Kidney (tissue), 22 donors: ENCODE measurements at places on chromosomes 6 and 20. TPM values are rescaled to one million over a fixed set of nuclear protein-coding genes. Genes with fewer than 3 reads are reported as not detected.
A peak's percentile ranks its signal among the peaks of the same experiment; 100 is the strongest.

HLA-DPB1 gene
- total RNA-seq, result 181 TPM

DNMT3B gene
- 2.9 TPM for total RNA-seq

KLC4 gene
- 33.7 TPM for total RNA-seq

LPA gene
- total RNA-seq, result not detected

SLC35D3 gene
- not detected for total RNA-seq

FKBP1C gene
- 0.25 TPM for total RNA-seq

MUC22 gene
- not detected for total RNA-seq

SCUBE3 gene
- total RNA-seq, result 4.5 TPM

GMPR gene
- 51.4 TPM for total RNA-seq

RBPJL gene
- total RNA-seq, result not detected

DNA sequence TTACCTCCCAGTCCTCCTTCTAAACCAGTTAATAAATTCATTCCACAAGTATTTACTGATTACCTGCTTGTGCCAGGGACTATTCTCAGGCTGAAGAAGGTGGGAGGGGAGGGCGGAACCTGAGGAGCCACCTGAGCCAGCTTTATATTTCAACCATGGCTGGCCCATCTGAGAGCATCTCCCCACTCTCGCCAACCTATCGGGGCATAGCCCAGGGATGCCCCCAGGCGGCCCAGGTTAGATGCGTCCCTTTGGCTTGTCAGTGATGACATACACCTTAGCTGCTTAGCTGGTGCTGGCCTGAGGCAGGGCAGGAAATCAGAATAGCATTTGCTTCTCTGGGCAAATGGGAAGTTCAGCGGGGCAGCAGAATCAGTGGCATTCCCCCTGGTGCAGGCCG, 4.9 kb upstream of the AAR2 start:
- H3K36me3 ChIP-seq, result no peaks in the 10 kb centered on the region
- H3K27ac ChIP-seq, result no peak overlapping the region
- DNase-seq, result no peak
- peaks cover 5% of the 10 kb centered on the region for H3K4me1 ChIP-seq
- no peak overlapping the region for H3K4me3 ChIP-seq

DNA sequence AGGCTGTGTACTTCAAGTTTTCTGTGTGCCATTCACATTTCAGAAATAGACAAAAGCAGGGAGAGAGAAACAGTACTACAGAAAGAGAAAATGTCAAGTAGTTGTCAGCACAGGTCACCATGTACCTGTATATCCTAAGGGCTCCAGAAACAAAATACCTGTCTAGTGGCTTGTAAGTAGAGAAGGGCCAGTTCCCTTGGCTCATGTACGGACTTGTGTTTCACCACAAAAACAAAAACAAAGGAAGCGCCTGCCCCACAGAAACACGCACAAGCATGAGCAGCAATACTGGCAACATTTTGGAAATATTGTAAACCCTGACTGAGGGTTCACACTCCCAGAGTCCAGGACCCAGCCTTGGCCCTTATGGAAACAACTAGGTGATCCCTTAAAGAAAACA, 44.3 kb downstream of the CNKSR3 start:
- no peak overlapping the region for H3K4me3 ChIP-seq
- no peaks in the 10 kb centered on the region for H3K4me1 ChIP-seq
- H3K27ac ChIP-seq, result no peak overlapping the region
- H3K27me3 ChIP-seq, result no peaks in the 10 kb centered on the region
- H3K36me3 ChIP-seq, result peaks cover 2% of the 10 kb centered on the region

DNA sequence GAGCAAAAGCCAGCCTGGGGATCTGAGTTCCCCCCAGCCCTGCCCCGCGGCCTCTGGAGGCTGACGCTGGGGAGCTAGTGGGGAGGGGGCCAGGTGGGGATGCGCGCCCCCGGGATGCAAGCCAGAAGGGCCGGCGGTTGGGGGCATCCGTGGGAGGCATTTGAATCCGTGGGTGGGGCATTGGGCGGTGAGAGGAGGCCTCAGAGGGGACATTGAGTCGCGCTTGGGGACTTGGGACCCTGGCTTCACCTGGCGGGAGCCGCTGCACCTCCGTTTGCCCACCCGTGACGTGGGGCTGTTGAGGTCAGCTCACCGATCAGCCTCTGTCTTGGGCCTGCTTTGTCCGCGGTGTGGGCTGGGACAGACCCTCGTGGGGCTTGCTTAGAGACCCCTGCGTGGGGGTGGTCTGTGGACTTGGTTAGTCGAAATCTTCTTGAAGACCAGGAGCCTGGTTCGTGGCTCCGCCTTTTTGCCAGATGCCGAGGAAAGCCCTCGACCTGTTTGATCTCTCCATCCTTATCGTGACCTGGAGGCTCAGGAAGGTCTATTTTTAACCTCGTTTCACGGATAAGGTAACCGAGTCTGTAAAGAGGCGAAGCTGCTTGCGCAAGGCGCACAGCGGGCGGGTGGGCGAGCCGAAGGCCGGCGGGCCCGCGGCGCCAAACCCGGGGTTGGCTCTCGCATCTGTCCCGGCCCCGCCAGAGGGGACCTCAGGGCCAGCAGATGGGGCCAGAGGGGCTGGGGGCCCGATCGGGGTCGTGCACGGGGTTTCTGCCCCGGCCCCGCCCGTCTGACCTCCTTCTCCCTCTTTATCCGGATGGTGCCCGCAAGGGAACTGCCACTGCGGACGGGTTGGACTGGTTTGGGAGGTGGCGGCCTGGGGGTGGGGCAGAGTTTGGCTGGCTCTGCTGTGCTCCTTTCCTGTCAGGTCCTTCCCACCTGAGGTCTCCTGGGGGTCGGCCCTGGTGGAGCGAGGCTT, 8.3 kb downstream of the FAM110A start:
- H3K27me3 ChIP-seq, result no peaks in the 10 kb centered on the region
- peak overlapping the region; percentile 7 for H3K4me3 ChIP-seq
- H3K36me3 ChIP-seq, result no peaks in the 10 kb centered on the region
- no peak overlapping the region for H3K27ac ChIP-seq
- peaks cover 8% of the 10 kb centered on the region for H3K4me1 ChIP-seq

- H3K27ac ChIP-seq, result no peak overlapping the region
- DNase-seq, result no peak
- no peaks in the 10 kb centered on the region for H3K36me3 ChIP-seq
Observed at GRCh38 chr6:106451439-106451838, 90.9 kb downstream of the CRYBG1 start.

DNA sequence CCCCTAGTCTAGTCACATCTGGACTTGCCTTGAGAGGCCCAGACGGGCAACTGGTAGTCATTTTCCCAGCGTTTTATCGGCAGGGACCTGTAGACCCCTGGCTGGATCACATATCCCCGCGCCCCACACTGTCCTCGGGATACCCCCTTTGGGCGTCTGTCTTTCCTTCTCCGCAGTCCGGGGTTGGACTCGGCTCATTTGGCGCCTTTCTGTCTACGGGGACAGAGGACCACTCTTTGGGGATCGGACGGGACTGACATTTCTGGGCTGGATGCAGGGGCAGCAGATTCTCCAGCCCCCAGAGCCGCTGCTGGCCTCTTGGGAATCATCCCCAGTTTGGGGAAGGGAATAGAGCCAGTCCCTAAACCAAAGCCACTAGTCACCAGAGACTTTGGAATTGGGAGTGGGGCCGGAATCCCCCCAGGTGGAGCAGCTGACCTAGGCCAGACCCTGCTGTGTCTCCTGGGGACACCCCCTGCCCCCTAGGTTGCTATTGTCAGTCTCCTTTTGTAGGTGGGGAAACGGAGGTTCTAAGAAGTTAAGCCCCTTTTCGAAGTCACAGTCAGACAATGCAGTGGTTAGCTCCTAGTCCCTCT, 734 bp downstream of the FAM110A start:
- DNase-seq, result no peak
- H3K4me3 ChIP-seq, result peak overlapping the region; percentile 35
- H3K27me3 ChIP-seq, result no peaks in the 10 kb centered on the region
- peak overlapping the region; percentile 85 for H3K27ac ChIP-seq

DNA sequence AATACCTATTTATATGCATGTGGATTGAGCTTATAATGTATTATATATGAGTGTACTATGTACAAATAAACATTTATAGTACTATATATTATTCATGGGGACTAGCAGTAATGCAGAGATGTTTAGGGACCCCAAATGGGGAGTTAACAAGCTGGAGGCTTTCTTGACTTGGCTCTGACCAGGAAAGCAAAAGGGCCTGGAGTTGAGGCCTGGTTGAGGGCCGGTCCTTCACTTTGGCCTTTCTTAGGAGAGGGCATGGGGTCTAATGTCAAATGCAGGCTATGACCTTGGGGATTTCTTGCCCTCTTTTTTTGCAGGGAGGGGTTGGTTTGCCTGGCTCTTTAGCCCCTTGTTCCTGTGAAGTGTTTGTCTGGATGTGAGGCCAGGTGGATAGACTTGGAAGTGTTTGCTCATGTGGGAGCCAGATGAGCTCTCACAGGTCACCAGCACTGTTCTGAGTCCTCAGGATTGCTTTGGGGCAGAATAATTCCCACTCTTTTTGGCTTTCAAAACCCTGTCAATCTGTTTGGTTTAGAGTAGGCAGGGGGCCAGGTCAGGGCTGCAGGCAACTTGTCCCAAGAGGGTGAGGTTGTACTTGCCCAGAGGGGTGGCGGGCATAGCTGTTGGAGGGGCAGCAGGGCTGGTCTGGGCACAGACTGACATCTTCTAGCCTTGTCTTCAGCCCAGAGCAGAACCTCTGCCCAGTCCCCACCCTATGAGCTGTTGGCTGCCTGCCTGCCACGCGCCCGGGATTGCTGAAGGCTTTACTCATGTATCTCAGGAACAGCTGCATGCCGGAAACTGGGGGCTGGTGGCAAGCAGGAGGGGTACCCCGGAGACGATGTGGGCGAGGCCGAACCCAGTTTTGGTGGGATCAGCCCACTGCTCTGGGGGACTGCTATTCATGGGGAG, 14.6 kb downstream of the TJAP1 start:
- no peak for DNase-seq
- H3K36me3 ChIP-seq, result no peaks in the 10 kb centered on the region
- no peak overlapping the region for H3K4me3 ChIP-seq
- H3K4me1 ChIP-seq, result peaks cover 12% of the 10 kb centered on the region
- H3K27ac ChIP-seq, result no peak overlapping the region

GRCh38 chr6:73006146-73006545, 219.2 kb downstream of the KHDC1L start:
- no peak overlapping the region for H3K27ac ChIP-seq
- H3K27me3 ChIP-seq, result no peaks in the 10 kb centered on the region
- no peaks in the 10 kb centered on the region for H3K36me3 ChIP-seq
- no peak for DNase-seq

- H3K27me3 ChIP-seq, result no peaks in the 10 kb centered on the region
- H3K4me3 ChIP-seq, result no peak overlapping the region
- no peak for DNase-seq
- H3K27ac ChIP-seq, result no peak overlapping the region
Observed at GRCh38 chr6:21955053-21955595, 341.7 kb downstream of the PRL start.

GRCh38 chr6:30682143-30683117, 4.0 kb downstream of the PPP1R18 start:
- H3K4me1 ChIP-seq, result peaks cover 7% of the 10 kb centered on the region
- H3K27me3 ChIP-seq, result no peaks in the 10 kb centered on the region
- H3K4me3 ChIP-seq, result peak overlapping the region; percentile 77
- H3K36me3 ChIP-seq, result no peaks in the 10 kb centered on the region
- peak overlapping the region; percentile 79 for H3K27ac ChIP-seq

- no peaks in the 10 kb centered on the region for H3K27me3 ChIP-seq
- H3K27ac ChIP-seq, result no peak overlapping the region
- no peaks in the 10 kb centered on the region for H3K36me3 ChIP-seq
- H3K4me1 ChIP-seq, result no peaks in the 10 kb centered on the region
- no peak for DNase-seq
Observed at GRCh38 chr6:110140650-110141049, 38.8 kb downstream of the WASF1 start.

- no peak overlapping the region for H3K27ac ChIP-seq
- no peaks in the 10 kb centered on the region for H3K4me1 ChIP-seq
- no peaks in the 10 kb centered on the region for H3K36me3 ChIP-seq
- no peaks in the 10 kb centered on the region for H3K27me3 ChIP-seq
- DNase-seq, result no peak
- no peak overlapping the region for H3K4me3 ChIP-seq
Observed at GRCh38 chr6:134429861-134430380, 112.0 kb upstream of the SGK1 start.

DNA sequence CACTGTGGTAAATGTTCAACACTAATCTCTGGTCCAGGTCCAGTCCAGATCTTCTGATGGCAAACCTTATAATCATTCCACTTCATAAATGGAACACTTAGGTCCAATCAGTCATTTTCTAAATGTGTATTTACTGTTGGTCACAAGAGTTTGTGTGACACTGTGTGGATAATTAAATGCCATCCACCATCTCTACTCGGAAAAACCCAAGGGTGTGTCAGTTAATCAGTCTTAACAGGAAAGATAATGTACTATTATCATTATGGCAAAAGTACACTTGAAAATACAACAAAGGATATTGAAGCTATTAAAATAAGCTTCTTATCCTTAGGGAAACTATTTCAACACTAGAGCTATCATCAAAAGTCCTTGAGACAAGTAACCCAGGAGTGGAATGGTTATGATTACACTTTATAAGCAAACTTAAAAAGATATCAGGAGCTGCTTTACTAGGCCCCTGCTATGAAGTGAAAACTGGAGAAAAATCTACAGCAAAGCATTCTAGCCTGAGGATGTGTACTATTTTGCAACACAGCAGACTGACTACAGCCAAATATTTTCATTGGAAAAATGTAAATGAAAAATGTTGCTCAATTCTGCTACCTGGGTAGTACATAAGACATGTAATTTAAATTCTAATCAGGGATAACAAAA, 227.9 kb downstream of the LAMA2 start:
- H3K36me3 ChIP-seq, result no peaks in the 10 kb centered on the region
- H3K4me3 ChIP-seq, result no peak overlapping the region
- H3K27me3 ChIP-seq, result no peaks in the 10 kb centered on the region
- DNase-seq, result no peak

DNA sequence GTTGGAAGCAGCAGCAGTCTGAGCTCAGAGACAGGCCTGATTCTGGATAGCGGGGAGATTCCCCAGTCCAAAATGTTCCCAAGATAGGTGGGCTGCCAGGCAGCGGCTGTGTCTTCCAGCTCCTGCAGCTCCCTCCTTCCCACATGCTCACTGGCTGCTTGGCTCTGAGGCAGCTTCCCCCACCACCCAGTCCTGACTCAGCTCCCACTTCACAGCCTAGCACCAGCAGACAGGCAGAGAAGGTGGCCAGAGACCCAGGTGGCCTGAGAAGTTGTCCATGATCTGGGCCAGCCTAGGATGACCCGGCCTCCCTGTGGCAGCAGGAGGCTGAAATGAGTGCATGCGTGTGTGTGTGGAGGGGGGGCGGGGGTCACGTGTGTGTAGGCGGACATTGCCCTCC, 94.9 kb downstream of the MDGA1 start:
- H3K4me1 ChIP-seq, result no peaks in the 10 kb centered on the region
- H3K27ac ChIP-seq, result no peak overlapping the region
- no peak for DNase-seq

GRCh38 chr6:27214126-27214601, 33.3 kb upstream of the PRSS16 start:
- no peak overlapping the region for H3K27ac ChIP-seq
- DNase-seq, result no peak
